ENCODE measurements at places on chromosomes 16 and 17. TPM values are rescaled to one million over a fixed set of nuclear protein-coding genes. Genes with fewer than 3 reads are reported as not detected.

DNA sequence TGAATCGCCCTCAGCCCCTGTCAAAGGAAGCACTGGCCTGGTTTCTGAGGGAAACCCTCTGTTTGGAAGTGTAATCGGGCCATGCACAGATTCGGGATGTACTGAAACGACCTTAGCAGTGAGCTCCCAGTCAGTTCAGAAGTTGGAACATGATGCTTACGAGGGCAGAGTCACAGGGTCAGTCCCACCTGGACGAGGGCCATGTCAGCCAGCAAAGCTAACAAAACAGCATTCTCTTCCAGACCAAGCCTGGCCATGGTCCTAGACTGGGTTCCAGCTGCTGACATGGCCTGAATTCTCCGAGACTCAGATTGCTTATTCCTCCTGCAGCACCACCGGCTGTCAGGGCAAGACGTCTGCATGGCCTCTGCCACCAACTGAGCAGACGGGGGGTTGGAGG is 192.2 kb upstream of the WSCD1 start:
- no peak for DNase-seq

ABCA10 gene
- 0.12 TPM for total RNA-seq

PABPN1L gene
- total RNA-seq, result not detected

- no peak for DNase-seq
Observed at GRCh38 chr16:75234856-75235696, 16.3 kb downstream of the CTRB1 start.

DNA sequence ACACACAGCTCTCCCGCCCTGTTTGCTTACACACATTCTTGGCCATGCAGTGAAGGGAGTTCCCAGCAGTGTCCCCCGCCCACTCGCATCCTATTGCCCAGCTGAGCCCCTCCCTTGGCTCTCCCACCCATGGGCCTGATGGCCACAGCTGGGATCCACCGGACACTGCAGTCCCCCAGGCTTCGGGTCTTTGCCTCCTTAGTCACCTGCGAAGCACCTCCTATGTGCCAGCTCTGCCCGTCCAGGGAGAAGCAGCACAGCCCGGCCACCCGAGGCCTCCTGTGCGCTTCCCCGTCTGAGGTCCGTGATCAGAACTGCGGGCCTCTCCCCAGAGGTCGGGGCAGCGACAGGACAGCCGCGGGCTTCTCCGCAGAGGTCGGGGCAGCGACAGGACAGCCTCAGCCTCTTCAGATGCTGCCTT is 136.9 kb downstream of the BANP start:
- no peak for DNase-seq

DNA sequence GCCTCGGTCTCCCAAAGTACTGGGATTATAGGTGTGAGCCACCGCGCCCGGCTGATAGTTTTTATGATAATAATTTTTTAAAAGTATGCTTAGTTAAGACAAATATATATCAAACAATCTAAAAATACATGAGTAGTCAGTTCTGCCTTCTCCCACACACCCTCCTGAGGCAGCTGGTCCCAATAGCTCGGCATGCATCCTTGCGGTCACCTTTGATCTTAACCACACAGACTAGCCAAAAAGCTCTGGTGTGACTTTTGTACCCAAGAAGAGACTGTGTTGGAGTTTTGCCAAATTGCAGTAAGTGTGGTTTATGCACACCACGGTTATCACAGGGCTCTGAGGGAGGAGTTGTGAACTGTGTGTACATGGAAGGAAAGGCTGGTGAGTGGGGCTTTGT is 25.6 kb downstream of the ATP6V0A1 start:
- DNase-seq, result peak; percentile 83

DNA sequence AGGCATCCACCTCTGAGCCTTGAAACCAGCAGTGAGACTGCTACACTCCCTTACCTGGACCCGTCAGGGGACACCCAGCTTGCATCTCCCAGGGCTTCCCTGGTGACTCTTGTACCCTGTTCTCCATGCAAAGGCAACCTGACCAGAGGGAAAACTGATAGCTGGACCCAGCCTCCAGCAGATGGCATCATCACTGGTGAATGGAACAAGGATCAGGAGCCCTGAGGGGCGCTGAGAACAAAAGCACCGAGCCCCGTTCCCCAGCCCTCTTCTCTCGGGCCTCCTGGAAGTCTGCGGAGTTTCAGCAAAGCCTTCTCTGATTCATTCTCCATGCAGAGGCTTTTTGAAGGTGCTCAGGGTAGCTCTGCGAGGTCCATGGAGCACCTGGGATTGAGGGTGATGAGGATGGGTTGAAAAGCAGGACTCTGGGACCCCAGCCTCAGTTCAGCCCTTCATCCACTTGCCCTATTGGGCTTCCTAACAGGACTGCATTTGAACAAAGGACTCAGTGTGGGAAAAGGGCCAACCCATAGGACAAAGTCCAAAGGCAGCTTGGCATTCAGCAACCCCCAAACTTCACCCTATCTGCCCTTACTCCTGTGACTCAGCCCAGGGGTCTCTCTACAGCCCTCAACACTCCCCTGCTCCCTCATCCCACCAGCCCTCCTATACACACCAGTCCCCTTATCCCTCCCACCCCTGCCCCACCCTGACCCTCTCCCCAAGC is 45.0 kb upstream of the LHX1 start:
- no peak for DNase-seq

FNDC8 gene
- not detected for total RNA-seq

GRCh38 chr16:50203681-50204080 is 50.6 kb downstream of the TENT4B start:
- DNase-seq, result no peak

- DNase-seq, result no peak
Observed at GRCh38 chr16:603933-604332, 14.1 kb downstream of the RAB40C start.

DNA sequence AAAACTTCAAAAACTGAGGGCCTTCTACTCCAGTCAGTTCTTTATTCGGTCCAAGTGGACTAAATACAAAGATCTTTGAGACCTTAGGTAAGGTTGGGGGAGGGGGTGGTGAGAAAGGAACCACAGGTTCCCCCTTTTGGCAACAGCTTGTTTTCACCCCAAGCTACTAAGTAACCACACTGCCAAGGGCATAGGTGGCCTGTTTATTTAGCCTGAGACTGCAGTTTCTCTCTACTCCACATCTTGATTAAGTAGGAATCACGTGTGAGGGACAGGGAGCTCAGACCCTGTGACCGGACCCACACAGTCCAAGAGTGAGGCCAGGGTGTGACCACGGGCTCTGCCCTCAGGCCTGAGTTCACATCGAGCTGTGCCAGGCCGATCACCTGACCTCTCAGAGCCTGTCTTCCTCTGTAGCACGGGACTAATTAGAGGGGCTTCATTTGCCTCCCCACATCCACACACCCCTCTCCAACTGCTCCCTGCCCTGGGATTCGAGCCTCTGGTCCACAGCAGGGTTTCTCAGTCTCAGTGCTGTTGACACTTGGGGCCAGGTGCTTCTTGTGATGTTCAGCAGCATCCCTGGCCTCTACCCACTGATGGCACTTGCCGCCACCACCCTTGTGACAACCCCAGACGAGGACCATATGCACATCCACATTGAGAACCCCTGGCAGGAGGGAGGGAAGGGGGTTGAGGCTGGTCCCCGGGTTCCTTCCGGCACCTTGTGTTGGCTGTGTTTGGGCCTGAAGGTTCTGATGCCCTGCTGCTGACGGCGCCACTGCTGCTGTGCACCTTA is 17.8 kb downstream of the ST6GALNAC2 start:
- no peak for DNase-seq

KCNJ2 gene
- not detected for total RNA-seq

- DNase-seq, result no peak
Observed at GRCh38 chr16:6035161-6035560, 937.6 kb upstream of the EEF2KMT start.

SMIM36 gene
- not detected for total RNA-seq

GRCh38 chr17:77742579-77742978 is 215.9 kb upstream of the TNRC6C start:
- no peak for DNase-seq

DNA sequence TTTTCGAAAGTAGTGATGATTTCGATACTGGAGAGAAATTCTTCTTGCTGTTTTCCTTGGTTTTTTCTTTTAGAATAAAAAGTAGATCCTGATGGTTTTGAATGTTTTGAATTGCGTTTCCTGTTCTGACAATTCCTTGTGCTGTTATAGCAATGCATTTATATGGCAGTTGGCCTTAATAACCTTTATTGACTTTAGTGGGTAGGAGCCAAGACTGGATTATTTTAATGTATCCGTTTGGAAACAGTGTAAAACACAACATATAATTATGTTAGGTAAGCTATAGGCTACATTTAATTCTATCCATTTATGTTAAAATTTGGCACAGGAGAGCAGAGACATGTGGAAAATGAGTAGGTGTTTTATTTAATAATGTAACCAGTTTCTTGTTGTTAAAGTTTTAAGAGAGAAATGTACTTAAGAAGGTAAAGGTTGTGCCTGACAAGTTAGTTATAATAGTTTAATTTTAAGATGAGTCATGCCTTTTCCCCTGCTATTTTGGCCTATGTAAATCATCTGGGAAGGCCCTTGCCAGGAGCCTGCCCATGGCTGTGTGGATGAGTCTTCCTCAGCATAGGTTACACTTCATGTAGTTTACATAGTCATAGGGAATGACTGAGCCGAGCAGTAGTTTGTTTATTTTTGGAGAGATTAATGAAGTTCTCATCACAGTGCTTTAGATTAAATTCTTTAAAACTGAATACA is 189.9 kb downstream of the FTO start:
- no peak for DNase-seq

GRCh38 chr17:26809033-26809432 is 484.9 kb upstream of the WSB1 start:
- DNase-seq, result no peak

METTL23 gene
- total RNA-seq, result 30.6 TPM

MRTFB gene
- 12.4 TPM for total RNA-seq

COG8 gene
- 30.2 TPM for total RNA-seq

DNA sequence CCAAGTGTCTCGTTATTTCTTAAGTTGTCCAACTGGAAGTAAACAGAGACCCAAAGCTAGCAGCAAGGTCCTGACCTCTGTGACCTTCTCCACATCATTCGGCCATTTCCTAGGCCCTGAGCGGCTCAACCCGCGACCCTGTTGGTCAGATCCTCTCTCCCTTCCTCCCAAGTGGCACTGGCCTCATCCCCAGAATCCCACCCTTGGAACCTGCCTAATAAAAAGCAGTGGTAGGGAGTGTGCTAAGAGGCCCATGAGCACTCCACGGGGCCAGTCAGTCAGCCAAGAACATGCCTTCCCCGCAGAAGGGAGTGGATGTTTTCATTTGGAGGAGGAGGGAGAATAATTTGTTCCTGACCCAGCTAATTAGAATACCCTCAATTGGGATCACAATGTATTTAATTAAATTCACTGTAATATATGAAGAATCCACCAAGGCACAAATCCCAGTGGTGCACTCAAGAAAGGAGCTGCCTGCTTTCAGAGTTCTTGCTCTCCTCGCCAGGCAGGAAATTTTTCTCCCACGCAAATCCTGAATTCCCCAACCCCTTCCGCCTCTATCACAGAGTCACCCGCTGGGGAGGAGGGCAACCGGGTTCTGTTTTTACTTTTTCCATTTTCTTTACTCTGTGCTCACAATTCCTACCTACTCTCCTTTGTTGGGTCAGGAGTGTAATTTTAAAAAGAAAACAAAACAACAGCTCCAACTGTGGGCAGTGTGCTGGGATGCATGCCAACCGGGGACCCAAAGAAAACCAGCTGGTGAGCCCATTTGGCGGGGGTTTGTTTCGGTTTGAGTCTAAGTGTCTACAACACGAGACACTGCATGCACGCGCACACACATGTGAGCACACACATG is 153.4 kb downstream of the ZFHX3 start:
- no peak for DNase-seq
